ENCODE measurements at places on chromosomes 7 and 10.

- no peak for DNase-seq
These were observed 122.0 kb upstream of the TCERG1L start for GRCh38 chr10:131433568-131433967.

DNA sequence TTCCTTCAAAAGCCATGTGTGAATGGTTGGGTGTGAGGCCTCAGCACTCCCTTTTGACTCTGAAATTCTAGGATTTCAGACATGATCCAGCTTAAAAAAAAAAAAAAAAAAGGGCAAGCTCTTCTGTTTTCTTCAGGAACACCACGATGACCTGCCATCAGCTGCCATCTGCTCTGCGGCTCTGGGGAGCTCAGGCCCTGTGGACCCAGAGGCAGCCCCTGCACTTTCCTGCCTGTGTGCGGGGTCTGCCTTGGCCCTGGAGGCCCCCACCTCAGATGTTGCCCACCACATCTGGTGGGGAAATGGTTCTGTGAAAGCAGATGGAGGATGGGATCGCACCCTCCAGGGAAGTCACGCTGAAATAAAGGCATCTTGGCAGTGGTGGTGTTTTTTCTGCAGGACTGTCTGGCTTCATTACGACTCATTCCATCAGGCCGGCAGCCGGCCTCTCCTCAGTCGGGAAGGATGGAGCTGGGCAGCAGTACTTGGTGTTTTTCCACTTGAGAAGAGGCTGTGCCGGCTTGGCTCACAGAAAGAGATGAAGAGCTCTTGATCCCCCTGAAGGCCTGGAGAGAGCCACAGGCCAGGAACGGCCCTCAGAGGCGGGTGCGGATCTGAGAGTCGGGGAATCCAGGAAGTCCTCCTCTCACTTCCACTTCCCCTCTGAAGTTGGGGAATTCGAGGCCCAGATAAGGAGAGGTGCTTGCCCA lies 66.1 kb upstream of the AQP1 start:
- DNase-seq = no peak

DNA sequence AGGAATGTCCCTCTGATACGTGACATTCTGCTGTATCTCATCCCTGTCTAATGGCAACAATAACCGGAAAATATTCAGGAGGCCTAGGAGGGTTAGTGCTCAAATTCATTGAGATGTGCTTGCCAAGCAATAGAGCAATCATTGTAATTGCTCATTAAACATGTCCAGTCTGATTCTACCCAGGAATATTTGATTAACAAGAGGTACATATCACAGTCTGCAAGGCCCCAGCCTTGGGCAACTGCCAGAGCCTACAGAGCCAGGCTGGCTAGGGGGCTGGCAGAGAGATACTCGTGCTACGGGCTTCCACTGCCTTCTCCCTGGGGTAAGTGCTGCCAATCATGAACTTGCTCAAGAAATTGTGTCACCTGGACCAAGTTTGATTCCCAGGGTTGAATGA lies 99.1 kb downstream of the ALOX5 start:
- no peak for DNase-seq

DNA sequence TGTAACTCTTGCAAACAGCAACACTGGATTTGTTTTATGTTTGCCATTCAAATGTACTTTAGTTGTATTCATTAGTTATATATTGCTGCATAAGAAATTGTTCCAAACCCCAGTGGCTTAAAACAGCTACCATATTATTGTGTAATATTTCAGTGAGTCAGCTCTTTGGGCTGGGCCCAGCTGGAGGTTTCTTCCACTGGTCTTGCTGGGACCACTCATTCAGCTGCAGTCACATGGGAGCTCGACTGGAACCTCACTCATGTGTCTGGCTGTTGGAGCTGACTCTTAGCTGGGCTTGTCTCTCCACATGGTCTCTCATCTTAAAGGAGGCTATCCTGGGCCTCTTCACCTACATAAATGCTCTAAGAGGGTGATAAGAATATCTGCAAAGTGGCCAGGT lies 23.2 kb upstream of the PIP4K2A start:
- no peak for DNase-seq

GRCh38 chr7:84277628-84278224 lies 83.1 kb upstream of the SEMA3A start:
- DNase-seq = no peak

GRCh38 chr10:13661256-13661655 lies 74.5 kb downstream of the PRPF18 start:
- no peak for DNase-seq

DNA sequence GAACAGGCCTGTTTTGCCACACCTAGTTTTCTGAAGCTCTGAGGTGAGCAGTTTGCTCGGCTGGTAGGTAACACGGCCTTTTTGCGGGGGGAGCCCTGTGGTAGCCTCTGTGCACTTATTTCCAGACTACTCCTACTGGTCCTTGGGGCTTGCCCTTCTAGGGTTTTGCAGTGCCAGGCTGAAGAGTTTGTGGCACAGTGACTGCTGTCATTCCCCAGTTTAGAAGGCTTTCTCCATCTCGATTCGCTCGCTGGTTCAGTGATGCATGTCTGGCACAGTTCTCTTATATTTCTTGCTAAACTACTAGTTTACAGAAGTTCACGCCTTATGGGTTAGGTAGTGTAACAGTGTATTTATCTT lies 711 bp downstream of the KIF20B start:
- no peak for DNase-seq

- DNase-seq = no peak
These were observed 46.4 kb downstream of the RAMP3 start for GRCh38 chr7:45203936-45204445.

- no peak for DNase-seq
These were observed 81.1 kb upstream of the MBL2 start for GRCh38 chr10:52853704-52854103.

GRCh38 chr7:106166651-106167342 lies 54.7 kb upstream of the SYPL1 start:
- DNase-seq = no peak

GRCh38 chr7:49091519-49091918 lies 167.2 kb downstream of the CDC14C start:
- DNase-seq = no peak

- DNase-seq = no peak
These were observed 45.8 kb upstream of the WIPI2 start for GRCh38 chr7:5143935-5144903.

DNA sequence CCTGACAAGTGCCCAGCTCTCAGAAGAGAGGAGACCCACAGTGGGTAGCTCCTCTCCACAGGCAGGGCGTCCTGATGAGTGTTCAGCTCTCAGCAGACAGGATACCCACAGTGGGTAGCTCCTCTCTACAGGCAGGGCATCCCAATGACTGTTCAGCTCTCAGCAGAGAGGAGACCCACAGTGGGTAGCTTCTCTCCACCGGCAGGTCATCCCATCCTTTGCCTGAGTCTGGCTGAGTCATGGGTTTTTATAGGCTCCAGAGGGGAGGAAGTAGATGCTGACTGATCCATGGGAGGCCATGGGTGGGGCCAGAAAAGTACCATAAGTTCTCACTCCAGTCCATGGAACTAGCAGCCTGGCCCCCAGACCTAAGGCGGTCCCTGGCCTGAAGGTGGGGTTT lies 18.5 kb downstream of the CFAP70 start:
- no peak for DNase-seq

All from cortex of kidney (tissue), 1 donor.